T-cell (primary cell): ENCODE measurements at places on chromosomes 3 and 15. TPM values are rescaled to one million over a fixed set of nuclear protein-coding genes. Genes with fewer than 3 reads are reported as not detected.
A peak's percentile ranks its signal among the peaks of the same experiment; 100 is the strongest.

Gene NRROS
- 15.8 TPM for total RNA-seq

Gene MESP1
- 0.23 TPM for total RNA-seq

Gene STRIT1
- not detected for total RNA-seq

Gene TLR9
- 1.6 TPM for total RNA-seq

Gene ITIH4
- 63.3 TPM for total RNA-seq

Gene TRIM59
- 17.7 TPM for total RNA-seq

Gene FANCD2OS
- not detected for total RNA-seq

Gene MKRN3
- 2.1 TPM for total RNA-seq

Gene HDAC11
- 7.0 TPM for total RNA-seq

Gene SKOR1
- total RNA-seq, result 1.3 TPM

GRCh38 chr3:154078672-154079071 lies 42.5 kb upstream of the ARHGEF26 start:
- DNase-seq, result no peak

GRCh38 chr3:138949002-138949418 lies 2.0 kb downstream of the FOXL2NB start:
- no peak for DNase-seq

- peak; percentile 24 for DNase-seq
Observed at GRCh38 chr15:25710184-25710583, 152.9 kb downstream of the ATP10A start.

GRCh38 chr15:29805043-29805707 lies 17.1 kb downstream of the TJP1 start:
- no peak for DNase-seq

GRCh38 chr15:74422652-74423430 lies 10.9 kb downstream of the SEMA7A start:
- DNase-seq, result no peak

GRCh38 chr3:18258492-18258891 lies 166.6 kb downstream of the SATB1 start:
- no peak for DNase-seq

DNA sequence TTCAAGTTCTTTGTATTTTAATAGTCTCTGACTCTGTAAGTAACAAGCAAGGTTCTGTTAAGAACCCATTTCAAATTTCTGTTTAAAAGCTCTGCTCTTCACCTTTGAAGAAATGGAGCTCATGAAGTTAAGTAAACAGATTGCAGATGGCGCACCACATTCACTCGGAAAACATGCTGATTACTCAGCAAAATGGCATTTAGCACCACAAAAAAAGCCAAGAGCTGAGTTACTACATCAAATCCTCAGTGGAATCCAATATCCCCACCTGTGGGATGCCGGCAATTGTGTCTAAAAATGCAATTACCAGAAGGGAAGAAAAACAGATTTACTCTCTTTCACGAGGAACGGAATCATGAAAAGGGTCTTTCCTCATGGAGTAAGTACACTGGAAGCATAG lies 758.0 kb downstream of the NTRK3 start:
- no peak for DNase-seq

- no peak for DNase-seq
Observed at GRCh38 chr3:114506591-114507300, 212.9 kb downstream of the TIGIT start.

DNA sequence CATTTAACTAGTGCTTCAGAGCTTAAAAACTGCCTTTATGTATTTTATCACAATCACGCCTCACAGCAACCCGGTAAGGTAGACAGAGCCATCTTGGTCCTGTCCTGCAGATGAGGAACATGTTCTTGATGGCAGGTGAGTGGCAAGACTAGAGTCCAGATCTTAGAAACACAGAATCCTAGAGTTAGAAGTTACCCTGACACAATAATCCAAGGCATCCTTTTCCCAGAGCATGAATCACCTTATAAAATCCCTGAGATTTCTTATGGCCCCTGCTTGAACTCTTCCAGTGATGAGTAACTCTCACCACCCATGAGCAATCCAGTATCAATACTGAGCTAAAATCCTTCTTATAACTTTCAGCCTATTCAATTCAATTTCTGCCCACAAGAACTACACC lies 16.9 kb downstream of the POPDC2 start:
- DNase-seq, result no peak

GRCh38 chr3:118488732-118489131 lies 545.9 kb downstream of the IGSF11 start:
- no peak for DNase-seq

GRCh38 chr3:143288944-143289343 lies 169.4 kb downstream of the CHST2 start:
- no peak for DNase-seq

DNA sequence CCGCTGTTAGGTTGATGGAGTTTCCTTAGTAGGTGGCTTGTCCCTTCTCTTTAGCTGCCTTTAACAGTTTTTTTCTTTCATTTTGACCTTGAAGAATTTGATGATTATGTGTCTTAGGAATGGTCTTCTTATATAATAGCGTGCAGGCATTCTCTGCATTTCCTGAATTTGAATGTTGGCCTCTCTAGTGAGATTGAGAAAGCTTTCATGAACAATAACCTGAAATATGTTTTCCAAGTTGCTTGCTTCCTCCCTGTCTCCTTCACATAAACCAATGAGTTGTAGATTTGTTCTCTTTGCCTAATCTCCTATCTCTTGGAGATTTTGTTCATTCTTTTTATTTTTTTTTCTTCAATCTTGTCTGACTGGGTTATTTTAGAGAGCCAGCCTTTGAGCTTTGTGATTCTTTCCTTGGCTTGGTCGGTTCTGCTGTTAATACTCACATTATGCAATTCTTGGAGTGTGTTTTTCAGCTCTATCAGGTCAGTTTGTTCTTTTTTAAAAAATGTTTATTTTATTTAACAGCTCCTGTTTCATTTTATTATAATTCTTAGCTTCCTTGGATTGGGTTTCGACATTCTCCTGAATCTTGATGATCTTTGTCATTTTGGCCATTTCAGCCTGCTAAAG lies 627.9 kb downstream of the SI start:
- no peak for DNase-seq

DNA sequence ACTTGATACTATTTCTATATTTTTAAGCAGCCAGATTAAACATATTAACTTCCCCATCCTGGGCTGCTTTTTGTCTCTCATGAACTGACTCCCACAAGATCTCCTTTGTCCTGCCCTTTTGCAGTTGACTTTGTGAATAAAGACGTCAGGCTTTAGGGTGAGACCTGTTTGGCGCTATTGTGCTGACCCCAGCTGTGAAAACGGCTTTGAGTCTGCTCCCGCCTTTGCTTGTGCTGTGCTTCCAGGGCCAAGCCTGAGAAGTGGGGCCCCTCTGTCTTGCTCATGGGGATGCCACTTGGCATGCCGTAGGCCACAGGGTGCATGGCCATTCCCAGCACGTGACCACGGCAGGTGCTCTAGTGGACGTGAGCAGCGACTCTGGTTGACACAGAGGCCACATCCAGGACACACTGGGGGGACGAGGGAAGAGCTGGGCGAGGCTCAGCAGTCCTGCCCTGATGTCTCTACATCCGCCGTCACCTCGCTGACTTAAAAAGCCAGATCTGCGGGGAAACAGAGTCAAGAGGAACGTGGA lies 268.9 kb upstream of the LYSMD4 start:
- DNase-seq, result no peak

DNA sequence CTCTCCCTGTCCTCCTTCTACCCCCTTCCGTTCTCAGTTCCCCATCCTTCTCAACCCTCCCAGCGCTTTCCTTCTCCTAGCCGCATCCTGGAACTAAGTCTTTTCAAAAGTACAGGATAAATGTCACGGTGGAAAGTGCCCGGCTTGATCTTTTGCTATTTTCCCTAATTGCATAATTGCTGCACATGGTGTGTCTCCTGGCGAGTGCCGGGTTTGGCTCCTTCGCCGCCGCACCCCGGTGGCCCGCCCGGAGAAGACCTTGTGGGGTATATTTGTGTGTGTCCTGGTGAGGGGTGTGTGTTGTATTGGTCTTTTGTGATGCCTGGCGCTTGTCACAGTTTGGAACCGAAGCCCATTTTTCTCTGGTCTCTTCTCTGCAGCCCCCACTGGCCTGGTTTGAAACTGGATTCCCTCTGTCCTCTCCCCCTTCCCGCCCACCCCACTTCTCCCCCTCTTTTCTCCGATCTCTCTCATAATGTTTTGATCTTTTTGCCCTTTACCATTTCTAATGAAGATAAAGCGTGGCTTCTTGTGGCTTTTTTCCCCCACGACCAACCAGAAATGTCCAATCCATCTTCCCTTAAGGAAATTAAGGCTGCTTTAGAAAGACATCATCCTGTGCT lies 692 bp downstream of the UBE2E2 start:
- DNase-seq, result no peak

- DNase-seq, result no peak
Observed at GRCh38 chr15:71443538-71443937, 328.3 kb downstream of the THSD4 start.

- peak; percentile 40 for DNase-seq
Observed at GRCh38 chr3:115040673-115041286, 106.3 kb downstream of the ZBTB20 start.

DNA sequence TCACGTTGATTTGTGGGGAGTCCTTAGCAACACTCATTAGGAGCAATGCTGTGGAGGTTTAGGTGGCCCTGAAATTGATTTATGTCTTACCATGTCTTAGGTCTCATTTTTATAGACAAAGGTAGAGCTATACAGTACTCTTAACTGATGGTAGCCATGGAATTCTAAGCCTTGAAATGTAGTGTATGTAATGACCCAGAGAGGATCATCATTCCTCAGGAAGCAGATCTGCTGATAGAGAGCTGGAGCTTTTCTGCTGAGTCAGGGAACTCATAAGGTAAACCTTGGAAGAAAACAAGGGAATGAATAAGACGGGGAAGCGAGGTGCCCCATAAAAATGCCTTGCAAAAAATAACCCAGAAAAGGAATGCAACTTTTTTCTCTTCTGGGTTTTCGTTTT lies 34.0 kb upstream of the ZNF639 start:
- no peak for DNase-seq

GRCh38 chr3:159196359-159196758 lies 394.5 kb downstream of the MFSD1 start:
- DNase-seq, result no peak

DNA sequence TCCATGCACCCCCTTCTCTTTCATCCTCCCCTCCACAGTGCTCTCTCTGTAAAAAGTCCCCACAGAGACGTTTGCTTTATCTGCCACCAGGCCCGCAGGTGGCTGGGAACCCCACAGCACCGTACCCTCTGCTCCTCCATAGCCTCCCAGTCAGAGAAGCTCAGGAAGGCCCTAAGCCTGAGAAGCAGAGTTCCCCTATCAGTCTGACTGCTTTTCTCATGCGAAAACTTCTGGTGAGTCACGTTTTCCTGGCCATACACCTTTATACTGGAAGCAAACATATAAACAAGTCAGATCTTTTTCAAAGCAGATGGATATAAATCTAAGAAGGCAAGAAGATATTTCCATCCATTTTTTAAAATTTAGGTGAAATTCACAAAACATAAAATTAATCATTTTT lies 51.5 kb upstream of the MEF2A start:
- no peak for DNase-seq

GRCh38 chr15:94912760-94913159 lies 681.4 kb downstream of the MCTP2 start:
- DNase-seq, result no peak

DNA sequence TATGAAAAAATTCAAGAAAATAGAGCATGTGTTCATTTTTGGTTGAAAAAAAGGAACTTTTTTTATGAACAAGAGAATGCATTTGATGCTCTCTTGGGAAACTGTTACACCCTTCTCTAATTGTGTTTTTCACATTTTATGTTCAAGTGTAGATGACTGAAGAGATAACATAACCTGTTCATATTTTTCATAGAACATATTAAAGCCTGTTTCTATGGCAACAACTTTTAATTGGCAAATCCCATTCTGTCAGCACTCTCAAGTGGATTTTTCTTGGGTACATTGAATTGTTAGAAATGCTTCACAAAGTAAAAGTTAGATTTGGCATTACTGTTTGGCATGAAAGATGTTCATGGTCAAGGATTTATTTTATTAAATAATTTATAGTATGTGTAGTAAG lies 117.5 kb downstream of the MBNL1 start:
- DNase-seq, result no peak

DNA sequence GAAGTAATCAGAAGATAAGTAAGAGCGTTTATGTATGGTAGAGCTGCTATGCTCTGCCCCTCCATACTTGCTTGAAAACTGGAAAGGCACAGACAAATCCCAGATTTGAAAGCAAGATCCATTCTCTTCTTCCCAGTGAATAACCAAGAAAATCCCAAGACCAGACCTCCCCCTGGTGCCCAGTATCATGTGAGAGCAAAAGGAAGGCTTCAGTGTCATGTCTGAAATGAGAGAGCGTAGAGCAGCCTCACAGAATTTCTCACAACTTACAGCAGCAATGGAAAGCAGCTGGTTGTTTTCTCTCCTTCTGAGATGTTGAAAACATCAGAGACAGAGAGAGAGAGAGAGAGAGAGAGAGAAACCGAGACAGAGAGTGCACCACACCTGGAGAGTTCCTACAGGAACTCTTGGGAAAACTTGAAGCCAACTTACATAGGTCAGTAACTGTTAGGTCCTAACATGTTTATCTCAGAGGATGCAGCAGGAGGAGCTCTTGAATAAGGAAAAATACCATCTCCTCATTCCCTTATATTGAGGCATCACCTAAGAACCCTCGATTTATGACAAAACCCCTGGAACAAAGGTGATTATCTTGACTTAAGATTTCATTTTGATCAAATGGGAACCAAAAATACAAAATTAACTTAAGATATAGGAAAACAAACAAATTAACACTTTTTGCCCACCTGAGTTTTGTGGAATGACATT lies 273.3 kb downstream of the NSUN3 start:
- DNase-seq, result no peak

DNA sequence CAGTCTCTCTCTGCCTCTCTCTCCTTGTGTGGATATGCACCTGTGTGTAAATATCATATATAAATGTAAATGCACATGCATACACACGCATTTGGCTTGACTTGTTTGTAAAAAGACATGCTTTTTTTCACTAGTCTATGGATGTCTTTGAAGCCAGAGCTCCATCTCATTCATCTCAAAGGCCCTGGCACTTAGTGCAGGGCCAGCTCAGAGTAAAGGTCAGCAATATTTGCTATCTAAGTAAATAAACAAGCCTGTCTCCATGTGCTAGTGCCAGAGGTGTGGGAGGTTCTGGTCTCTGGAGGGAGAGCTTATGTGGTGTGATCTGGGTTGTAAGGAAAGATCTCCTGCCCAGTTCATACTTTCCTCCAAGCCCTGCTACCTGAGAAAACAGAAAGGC lies 5.6 kb downstream of the CLSTN2 start:
- no peak for DNase-seq

GRCh38 chr3:66957367-66957766 lies 40.7 kb upstream of the KBTBD8 start:
- DNase-seq, result no peak

GRCh38 chr3:64331605-64332004 lies 106.3 kb upstream of the PRICKLE2 start:
- no peak for DNase-seq

DNA sequence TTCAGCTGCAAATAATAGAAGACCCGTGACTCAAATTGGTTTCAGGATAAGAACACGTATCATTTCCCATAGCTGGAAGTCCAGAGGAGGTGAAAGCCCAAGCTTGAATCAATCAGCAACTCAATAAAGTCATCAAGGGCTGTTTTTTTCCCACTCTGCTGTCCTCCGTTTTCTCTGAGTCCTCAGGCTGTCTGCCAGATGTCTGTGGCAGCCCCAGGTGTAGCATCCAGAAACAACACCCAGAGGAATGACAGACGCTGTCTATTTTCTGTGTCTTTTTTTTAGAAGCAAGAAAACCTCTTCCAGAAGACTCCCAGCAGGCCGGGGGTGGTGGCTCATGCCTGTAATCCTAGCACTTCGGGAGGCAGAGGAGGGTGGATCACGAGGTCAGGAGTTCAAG lies 204.4 kb downstream of the FAM43A start:
- no peak for DNase-seq

- no peak for DNase-seq
Observed at GRCh38 chr3:32186876-32187275, 51.6 kb upstream of the CMTM8 start.
